ENCODE measurements at places on chromosomes 11 and 22. TPM values are rescaled to one million over a fixed set of nuclear protein-coding genes. Genes with fewer than 3 reads are reported as not detected.

DNA sequence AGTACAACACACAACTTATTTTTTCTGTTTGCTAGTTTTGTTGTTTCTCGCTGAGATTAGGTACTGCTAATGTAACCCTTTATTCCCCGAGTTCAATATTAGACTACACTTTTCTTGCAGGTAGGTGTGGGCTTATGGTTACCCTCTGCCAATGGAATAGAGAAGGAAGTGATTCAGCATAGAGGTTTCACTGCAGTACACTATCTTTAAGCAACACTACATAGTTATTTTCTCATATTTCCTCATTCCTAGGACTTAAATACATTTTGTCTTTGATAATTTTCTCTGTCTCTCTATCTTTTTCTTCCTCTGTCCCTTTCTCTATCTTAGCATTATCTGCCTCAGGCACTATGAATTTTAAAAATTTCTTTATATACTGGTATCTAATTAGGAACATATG lies 791.0 kb downstream of the FAM181B start:
- DNase-seq: no peak

DNA sequence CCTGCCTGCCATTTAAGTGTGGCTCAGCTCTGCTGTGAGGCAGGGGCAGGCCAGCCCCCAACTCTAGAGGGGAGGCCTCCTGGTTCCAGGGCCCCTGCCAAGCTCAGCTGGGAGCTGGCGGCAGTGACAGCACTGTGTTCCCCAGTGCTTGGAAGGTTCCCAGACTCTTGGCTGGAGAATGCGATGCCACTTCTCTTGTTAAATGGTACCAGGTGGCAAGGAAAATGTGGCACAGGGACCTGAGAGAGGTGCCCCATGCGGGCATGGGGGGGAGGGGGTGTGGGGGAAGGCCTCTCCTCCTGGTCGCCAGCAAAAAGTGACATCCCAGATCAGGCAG lies 8.4 kb upstream of the TNFRSF13C start:
- no peak for DNase-seq

DNA sequence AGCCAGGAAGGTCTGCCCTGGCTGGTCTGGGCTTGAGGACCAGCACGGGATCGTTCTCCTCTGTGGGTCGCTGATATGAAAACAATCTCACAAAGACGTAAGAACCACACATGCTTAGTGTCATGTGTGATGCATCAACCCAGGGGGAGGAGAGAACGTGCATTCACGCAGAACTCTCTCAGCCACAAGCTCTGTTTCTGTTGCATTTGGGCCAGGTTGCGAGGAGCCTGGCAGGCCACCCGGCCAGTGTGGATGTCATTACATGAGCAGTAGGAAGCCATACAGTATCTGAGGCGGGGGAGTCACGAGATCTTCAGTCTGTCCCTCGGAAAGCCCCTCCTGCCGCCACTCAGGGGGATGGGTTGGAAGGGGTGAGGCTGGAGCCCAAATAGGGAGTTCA lies 53.1 kb upstream of the KCNQ1OT1 start:
- DNase-seq: peak; percentile 50

- DNase-seq: no peak
These were observed 24.1 kb upstream of the WNT11 start for GRCh38 chr11:76230392-76230791.

DNA sequence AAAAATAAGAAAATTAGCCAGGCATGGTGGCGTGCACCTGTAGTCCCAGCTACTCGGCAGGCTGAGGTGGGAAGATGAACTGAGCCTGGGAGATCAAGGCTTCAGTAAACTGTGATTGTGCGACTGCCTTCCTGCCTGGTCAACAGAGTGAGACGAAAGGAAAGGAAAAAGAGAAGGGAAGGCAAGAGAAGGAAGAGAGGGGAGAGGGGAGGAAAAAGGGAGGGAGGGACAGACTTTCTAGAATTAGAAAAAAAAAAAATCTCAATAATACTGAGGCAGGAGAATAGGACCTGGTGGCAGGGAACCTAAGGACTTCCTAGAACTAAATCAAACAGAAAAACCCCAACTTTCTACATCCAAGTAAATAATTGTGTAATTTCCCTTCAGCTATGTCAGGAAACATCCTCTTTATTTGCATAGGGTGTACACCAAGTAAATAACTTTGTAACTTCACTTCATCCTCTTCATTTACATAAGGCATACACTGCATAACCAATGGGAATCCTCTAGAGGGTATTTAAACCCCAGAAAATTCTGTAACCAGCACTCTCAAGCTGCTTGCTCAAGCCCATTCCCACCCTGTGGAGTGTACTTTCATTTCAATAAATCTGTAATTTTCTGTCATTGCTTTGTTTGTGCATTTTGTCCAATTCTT lies 8.7 kb downstream of the SBF2 start:
- DNase-seq: peak; percentile 31

DNA sequence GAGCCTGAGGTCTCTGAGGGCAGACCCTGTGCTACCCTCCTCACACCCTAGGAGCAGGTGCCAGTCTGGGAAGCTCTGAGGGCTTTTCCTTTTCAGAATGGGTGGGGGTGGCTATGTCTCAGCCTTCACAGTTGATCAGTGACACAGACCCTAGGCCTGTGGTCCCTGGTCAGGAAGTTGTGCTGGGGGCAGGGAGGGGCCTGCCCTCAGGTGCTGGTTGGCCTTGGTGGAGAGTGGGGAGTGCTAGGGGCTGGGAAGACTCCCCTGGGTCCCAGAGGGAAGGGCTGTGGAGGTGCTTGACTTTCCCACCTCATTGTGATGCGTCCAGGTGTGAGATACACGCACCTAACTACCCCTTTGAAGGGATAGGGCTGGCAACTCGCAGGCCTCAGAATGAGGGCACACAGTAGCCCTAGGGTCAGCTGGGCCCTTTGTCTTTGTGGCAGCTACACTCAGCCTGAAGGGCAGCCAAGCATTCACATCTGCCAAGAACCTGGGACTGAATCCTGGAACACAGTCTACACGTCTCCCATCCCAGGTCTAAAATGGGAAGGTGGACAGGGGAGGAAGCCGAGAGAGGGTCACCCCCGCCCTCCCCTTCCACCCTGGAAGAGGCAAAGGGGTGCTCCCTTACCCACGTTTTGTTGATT lies 31.2 kb upstream of the ATXN10 start:
- DNase-seq: no peak

DNA sequence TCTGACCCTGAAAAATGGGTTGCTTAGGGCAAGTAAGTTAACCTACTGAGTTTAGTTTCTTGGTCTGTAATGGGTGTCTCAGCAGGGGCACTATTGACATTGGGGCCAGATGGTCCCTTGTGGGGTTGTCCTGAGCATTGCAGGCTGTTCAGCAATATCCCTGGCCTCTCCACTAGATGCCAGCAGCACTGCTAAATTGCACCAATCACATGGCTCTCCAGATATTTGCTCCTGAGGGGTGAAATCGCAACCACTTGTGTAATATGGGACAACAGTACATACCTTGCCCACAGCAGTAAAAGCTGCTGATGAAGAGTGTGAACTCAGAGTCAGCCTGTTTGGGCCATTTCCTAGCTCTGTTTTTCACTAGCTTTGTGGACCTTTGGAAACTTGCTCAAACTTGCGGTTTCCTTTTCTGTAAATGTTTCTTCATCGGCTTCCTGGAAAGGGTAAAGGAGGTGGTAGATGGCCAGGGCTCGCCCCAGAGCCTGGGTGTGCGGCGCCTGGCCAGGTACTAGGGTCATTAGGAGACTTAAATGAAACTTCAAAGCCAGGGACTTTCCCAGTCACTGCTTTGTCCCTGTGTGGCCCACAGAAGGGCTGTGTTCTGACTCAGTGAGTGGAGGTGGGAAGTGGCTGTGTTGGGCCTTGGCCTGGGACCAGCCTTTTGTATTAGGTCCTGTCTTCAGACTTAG lies 13.0 kb downstream of the NCF4 start:
- peak; percentile 90 for DNase-seq

DNA sequence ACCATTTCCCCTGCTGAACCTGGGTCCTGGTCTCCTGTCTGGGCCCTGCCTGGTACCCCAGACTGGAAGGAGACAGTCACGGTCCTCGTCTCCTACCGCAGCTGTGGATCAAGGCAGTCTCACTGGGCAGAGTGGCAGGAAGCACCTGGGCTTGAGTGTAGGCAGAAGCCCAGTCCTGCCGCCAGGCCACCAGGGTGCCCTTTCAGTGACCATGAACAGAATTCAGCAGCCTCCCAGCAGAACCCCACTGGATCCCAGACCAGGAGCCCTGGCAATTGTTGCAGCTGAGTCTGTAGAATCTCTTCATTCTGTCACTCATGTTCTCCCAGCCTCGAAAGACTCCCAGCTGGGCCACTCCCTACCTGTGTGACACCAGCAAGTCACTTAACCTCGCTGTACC lies 25.5 kb upstream of the CREB3L1 start:
- DNase-seq: no peak

The MALAT1 gene
- 16,563 TPM for total RNA-seq

The GLYATL1 gene
- under 0.01 TPM for total RNA-seq

The TYR gene
- not detected for total RNA-seq

Measured in fibroblast of villous mesenchyme (primary cell).